Posterior vena cava (tissue), 2 donors: ENCODE measurements at places on chromosomes 3 and 15. TPM values are rescaled to one million over a fixed set of nuclear protein-coding genes. Genes with fewer than 3 reads are reported as not detected.

GRCh38 chr3:86967062-86967461 is 23.9 kb downstream of the VGLL3 start:
- no peak for DNase-seq

- DNase-seq, result no peak
Observed at GRCh38 chr3:6260551-6261191, 600.2 kb upstream of the GRM7 start.

DNA sequence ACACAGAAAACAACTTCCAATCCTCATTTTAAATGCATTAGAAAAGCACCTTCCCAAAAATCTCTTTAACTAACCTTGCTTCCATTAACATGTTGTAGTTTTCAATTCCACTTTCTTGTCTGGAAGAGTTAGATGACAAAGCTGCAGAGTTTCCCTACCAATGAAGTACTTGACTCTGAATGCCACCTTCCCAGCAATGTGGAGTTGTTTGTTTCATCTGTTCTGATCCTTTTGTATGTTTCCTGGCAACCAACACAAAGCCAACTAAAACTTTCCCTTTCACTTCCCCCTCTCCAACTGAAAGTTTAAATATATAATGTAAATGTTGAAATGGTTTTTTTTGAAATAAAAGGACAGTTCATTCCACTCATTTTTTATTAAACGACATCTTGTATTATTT is at the start of gene WDR49:
TSS of gene WDR49 (minus strand) at position 183 of the 400 bp plus-strand sequence. CDS start 517 bp downstream, outside the sequence.
- DNase-seq, result no peak

- DNase-seq, result peak; percentile 38
Observed at GRCh38 chr15:75170711-75171341, 30.9 kb upstream of the C15orf39 start.

- DNase-seq, result no peak
Observed at GRCh38 chr3:18725668-18726407, 300.7 kb upstream of the SATB1 start.

DNA sequence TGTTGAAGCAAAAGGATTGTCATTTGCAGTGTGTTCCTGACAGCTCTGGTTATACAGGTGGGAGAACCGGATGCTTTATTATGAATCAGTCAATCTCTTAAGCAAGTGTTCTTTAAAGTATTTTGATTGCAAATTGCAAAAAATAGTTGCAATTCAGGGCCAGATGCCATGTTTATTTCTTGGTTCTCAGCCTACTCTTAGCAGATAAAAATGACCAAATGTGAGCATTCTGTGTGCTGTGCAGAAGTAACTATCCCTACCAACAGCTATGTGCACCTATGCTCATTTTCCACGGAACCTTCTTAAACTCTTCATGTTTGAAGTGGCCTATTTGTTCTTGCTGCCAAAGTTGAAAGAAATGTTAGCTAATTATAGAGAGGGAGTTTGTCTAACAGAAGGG is 262.3 kb upstream of the RASGRP1 start:
- DNase-seq, result no peak

- no peak for DNase-seq
Observed at GRCh38 chr3:49495023-49495422, 25.0 kb downstream of the DAG1 start.

DNA sequence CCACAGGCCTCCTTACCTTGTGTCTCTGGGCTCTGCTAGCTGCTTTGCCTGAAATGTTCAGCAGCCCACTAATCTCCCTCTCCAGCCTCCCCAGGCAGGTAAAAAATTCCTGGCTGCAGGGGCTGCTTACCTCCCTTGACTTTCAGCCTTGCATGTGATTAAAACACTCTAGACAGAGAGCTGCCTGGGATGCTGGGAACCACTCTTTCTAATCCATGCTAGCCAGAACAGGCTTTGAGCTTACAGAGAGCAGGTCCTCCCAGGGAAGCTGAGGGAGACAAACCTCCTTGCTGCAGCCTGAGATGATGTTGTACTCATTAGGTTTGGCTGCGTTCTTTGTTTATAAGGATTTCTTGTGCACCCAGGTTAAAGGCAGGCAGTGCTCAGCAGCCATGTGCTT is 33.7 kb upstream of the LIPC start:
- no peak for DNase-seq

DNA sequence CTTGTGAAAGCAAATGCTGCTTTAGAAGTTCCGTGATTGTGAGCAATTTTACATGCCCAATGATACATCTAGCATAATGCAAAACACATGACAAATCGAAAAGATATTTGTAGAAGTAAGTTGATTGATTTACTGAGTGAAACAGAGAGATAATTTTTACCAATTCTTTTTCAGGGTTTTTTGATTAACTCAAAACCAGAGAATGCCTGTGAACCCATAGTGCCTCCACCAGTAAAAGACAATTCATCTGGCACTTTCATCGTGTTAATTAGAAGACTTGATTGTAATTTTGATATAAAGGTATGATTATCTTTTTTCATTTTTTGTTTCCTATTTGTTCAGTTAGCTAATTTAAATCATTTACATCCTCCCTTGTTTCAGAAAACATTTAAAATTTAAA is 58.8 kb downstream of the RNF13 start:
- no peak for DNase-seq

GRCh38 chr3:165144271-165144670 is 51.9 kb downstream of the SLITRK3 start:
- DNase-seq, result no peak

DNA sequence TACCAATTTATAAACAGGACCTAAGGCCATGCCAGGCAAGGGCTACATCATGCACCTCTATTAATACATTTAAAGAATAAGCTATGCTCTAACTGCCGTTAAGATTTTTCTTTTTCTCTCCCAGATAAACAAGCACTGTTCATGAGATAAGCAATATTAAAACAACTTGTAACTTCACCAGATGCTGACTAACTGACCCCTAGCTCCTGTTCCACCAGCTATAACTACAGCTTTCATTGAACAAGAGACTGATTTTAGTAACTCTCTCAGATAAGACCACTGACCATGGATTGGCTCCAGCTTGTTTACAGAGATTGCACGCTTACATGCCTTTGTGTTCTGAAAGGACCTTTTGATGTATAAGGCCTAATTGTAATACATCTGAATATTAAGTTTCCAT is 540.7 kb upstream of the NECTIN3 start:
- no peak for DNase-seq

GRCh38 chr3:66819993-66820501 is 178.1 kb upstream of the KBTBD8 start:
- no peak for DNase-seq

DNA sequence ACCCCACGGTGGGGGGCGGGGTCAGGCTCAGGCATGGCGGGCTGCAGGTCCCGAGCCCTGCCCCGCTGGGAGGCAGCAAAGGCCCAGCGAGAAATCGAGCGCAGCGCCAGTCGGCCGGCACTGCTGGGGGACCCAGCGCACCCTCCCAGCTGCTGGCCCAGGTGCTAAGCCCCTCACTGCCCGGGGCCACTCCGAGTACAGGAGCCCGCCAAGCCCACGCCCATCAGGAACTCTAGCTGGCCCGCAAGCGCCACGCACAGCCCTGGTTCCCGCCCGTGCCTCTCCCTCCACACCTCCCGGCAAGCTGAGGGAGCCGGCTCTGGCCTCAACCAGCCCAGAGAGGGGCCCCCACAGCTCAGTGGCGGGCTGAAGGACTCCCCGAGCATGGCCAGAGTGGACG is 29.2 kb downstream of the SCAPER start:
- DNase-seq, result no peak

- peak; percentile 90 for DNase-seq
Observed at GRCh38 chr15:40087991-40088928, 20.4 kb downstream of the BMF start.

DNA sequence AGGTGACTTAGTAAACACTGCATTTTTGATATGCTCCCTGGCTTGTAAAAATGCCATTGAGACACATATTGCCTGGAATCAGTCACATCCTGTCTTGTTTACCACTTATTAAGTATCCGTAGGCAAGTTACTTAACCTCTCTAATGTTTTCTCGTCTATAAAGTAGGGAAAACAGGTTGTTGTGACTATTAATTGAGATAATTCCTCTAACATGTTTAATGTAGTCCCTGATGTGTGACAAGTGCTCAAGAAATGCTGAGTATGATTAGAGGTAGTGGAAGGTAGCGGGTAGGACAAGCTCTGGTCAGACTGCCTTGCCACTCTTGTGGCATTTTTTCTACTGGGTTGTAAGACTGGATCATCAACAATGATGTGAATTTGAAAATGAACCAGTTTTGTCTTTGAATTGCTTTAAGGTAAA is 54.1 kb downstream of the NFKBIZ start:
- no peak for DNase-seq

DNA sequence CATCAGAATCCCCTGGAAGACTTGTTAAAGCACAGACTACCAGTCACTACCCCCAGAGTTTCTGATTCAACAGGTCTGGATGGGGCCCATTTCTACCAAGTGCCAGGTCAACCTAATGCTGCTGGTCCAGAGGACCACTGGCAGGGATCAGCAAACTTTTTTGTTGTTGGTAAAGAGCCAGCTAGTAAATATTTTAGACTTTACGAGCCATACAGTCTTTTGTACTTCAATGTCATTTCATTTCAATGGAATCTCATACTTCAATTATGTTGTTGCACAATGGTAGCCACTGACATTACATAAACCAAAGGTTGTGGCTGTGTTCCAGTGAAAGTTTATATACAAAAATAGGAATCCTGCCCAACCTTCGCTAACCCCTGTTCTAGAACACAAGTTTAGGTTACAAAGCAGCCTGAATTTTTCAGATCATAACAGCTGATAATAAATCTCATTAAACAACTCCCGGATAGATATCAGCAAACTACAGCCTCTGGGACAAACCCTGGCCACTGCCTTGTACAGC is 28.7 kb downstream of the ULK4 start:
- DNase-seq, result no peak

DNA sequence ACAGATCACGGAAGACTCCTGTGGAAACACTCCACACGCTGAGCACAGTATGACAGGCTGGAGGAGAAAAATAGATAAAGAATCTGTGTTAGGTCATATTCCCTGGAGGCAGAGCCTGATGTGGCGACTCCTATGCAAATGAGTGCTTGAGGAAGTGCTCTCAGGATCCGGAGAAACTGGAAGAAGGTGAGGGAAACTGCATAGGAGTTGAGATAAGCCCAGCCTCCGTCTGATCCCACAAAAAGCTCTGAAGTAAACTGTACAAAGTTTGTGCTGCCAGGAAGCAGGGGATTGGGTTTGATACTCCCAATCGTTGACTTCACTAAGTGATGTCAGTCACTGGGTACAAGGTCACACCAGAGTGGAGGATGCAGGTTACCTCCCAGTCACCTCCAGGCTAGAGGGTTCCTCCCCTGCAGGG is 33.4 kb downstream of the OSBPL10 start:
- DNase-seq, result no peak

DNA sequence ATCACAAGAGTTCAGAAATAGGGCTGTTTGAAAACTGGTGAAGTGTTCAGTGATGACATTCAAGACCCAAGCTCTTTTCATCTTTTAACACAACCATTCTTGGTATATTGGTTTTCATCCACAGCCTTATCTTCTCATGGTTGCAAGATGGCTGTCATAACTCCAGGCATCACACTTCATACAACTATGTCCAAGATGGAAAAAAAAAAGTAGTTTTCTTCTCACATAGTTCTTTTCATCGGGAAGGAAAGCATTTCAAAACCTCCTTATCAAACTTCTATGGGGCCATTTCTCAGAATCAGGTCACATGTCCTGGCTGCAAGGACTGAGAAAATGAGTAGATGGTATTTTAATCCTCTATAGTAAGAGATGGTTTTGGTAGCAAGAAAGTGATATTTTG is 21.1 kb upstream of the MFSD1 start:
- no peak for DNase-seq

DNA sequence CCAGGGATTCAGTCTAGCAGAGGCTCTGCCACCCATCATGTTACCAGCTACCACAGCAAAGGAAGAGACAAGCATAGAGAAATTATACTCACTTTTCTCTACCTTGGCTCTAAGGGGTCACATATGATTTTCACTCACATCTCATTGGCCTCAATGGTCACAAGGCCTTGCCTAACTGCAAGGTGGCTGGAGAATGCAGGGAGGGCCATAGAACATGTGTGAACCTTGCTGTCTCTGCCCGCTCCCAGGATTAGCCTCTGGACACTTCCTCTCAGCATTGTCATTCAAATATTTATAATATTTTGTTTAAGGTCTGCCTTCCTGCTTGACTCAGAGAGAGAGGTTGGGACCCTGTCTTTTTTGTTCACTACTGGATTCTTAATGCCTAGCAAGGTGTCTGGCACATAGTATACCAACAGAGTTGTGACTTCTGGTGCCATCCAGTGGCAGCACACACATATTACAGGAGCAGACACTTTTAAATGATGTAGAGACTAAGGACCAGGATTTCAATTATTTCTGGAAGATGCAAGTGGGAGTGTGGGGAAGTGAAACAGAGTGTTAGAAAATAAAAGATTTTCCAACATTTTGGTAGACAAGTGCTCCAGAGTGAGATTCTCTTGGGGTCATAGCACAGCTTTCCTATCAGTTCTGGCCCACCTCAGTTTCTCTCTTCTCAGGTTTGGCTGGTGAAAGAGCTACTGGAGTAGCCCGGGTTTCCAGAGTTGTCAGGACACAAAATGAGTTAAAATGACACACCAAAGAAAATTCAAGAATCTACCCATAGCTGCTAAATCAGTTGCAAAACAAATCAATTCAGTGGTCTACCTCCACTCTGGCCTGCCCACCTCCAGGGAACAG is 119.0 kb upstream of the RASGRP1 start:
- no peak for DNase-seq

GRCh38 chr3:170024581-170024980 is 13.2 kb upstream of the GPR160 start:
- no peak for DNase-seq

GRCh38 chr15:67743558-67743957 is 81.8 kb upstream of the SKOR1 start:
- DNase-seq, result no peak

DNA sequence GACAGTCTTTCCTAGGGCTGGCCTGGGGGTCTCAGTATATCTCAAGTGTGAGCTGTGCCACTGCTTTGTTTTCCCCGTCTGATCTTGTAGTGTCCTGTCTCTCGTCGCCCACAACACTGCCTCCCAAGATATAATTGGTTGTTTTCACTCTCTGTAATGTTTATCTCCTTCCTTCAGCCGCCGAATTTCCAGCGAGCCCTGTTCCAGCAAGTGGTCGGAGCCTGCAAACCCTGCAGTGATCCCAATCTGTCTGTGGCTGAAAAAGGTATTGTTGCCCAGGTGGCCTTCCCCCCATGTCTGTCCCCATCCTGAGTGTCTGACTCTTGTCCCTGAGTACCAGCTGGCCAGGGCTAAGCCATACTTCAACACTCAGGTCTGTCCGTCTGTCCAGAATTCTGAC is 9.5 kb upstream of the MANF start:
- DNase-seq, result peak; percentile 69

The NR1I2 gene
- not detected for total RNA-seq

The EAF2 gene
- 5.0 TPM for total RNA-seq

The GPR149 gene
- not detected for total RNA-seq

The NANOGP8 gene
- total RNA-seq, result 0.48 TPM

The GOLGA8O gene
- 2.0 TPM for total RNA-seq

The CA12 gene
- 48.3 TPM for total RNA-seq

The XYLB gene
- total RNA-seq, result 4.5 TPM

The TNFSF10 gene
- 18.7 TPM for total RNA-seq

The ZNF619 gene
- 5.5 TPM for total RNA-seq
